ENCODE measurements at places on chromosomes 11 and 22. TPM values are rescaled to one million over a fixed set of nuclear protein-coding genes. Genes with fewer than 3 reads are reported as not detected.

Gene DCHS1
- total RNA-seq: 54.9 TPM

Gene ELF5
- 19.3 TPM for total RNA-seq

Gene IL18
- total RNA-seq: 0.94 TPM

Gene ZP1
- not detected for total RNA-seq

Gene VPREB1
- not detected for total RNA-seq

Gene GLYAT
- not detected for total RNA-seq

Gene ROBO4
- not detected for total RNA-seq

Gene IRAG1
- 1.5 TPM for total RNA-seq

Gene ADAMTS15
- total RNA-seq: 22.0 TPM

Gene OR4D5
- total RNA-seq: not detected

Gene TEX12
- not detected for total RNA-seq

Gene APOBEC3C
- total RNA-seq: 26.0 TPM

Gene BTBD18
- total RNA-seq: not detected

DNA sequence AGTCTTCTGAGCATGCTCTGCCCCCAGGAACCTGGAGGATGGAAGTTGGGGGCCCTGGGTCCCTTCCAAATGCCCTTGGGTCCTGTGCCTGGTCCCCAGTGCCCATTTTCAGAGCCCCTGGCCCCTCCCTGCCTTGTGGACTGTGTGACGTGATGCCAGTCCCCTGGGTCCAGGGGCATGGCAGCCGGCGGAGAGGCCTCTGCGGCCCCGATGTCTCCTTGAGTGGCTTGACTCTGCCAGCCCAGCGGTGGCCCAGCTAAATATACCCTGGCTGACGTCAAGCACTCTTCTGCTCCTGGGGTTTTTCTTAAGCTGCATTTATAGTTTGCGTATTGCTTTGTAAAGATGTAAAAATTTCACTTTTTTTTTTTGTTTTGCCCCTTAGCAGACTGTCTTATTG is 35.2 kb upstream of the PARVG start:
- peak overlapping the region; percentile 59 for H3K27ac ChIP-seq
- no peak overlapping the region for H3K4me3 ChIP-seq
- peaks cover 23% of the 10 kb centered on the region for H3K27me3 ChIP-seq
- H3K4me1 ChIP-seq: peaks cover 40% of the 10 kb centered on the region

GRCh38 chr11:125512106-125512505 is 16.0 kb upstream of the FEZ1 start:
- no peak overlapping the region for H3K27ac ChIP-seq
- peaks cover 14% of the 10 kb centered on the region for H3K4me1 ChIP-seq
- H3K36me3 ChIP-seq: no peaks in the 10 kb centered on the region
- no peak overlapping the region for H3K4me3 ChIP-seq

DNA sequence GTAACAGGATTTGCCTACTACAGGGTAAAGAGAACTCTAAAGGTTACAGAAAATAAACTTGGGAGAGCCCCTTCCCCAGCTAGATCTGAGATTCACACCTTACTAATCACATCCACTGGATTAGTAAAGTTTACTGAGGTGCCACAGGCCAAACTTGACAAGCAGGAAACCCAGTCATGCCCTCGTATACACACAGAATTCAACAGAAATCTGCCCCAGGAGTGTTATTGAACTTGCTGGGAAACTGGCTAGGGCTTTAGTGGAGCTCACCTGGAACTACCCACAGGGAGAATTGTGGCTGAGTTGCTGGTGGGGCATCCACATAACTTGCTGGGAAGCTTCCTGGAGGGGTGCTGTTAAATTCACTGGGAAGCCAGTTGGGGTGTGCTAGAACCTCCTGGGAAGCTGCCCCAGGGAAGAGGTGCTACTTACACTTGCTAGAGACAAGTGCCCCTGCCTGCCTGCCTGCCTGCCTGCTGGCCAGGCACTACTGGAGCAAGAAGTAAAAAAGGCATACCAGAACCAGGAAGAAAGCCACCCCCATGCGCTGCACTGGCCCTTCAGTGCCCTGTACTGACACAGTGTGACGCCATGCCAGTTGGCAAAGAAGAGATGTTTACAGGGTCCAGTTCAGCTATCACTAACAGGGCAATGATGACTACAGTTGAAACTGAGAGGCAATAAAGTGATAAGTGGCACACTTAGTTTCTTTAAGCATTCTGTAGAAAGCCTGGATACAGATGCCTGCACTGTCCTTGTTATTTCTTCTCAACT is 106.5 kb downstream of the ALX4 start:
- H3K27me3 ChIP-seq: no peaks in the 10 kb centered on the region
- peaks cover 38% of the 10 kb centered on the region for H3K4me1 ChIP-seq
- no peak overlapping the region for H3K4me3 ChIP-seq
- DNase-seq: no peak
- H3K27ac ChIP-seq: no peak overlapping the region

- H3K27ac ChIP-seq: no peak overlapping the region
- H3K4me1 ChIP-seq: no peaks in the 10 kb centered on the region
- no peaks in the 10 kb centered on the region for H3K36me3 ChIP-seq
- no peak overlapping the region for H3K4me3 ChIP-seq
- no peak for DNase-seq
- H3K27me3 ChIP-seq: peaks cover 4% of the 10 kb centered on the region
These were observed 29.4 kb downstream of the IL18 start for GRCh38 chr11:112134473-112134872.

- peaks cover 54% of the 10 kb centered on the region for H3K36me3 ChIP-seq
- peaks cover 4% of the 10 kb centered on the region for H3K27me3 ChIP-seq
- no peak for DNase-seq
- peak overlapping the region; percentile 96 for H3K4me3 ChIP-seq
- H3K4me1 ChIP-seq: peaks cover 41% of the 10 kb centered on the region
- H3K27ac ChIP-seq: peak overlapping the region; percentile 32
These were observed 2.4 kb downstream of the TRIM44 start for GRCh38 chr11:35664977-35665441.

GRCh38 chr11:12271241-12271640 is 106.1 kb upstream of the PARVA start:
- H3K36me3 ChIP-seq: no peaks in the 10 kb centered on the region
- H3K27ac ChIP-seq: no peak overlapping the region
- H3K27me3 ChIP-seq: no peaks in the 10 kb centered on the region

DNA sequence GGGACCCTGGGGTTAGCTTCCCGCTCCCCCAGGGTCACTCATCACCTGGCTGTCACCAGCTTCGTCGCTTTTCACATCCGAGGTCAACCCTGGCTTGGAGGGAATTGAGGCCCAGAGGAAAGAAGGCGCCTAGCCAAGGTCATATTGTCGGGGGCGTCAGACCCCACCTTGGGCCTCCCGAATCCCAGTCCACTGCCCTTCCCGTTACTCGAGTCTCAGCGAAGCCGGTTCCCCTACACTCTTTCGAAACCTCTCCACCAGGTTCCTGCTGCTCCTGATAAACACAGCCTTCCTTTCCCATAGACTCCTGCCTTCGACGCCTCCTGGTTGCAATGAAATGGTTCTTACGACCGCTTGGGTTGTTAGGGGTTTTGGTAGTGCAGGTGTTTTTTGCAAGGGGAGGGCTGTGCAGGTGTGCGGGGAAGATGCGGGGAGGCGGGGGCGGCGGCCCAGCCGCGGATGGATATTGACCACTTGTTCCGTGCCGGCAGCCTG is 642 bp downstream of the NAA40 start:
- no peaks in the 10 kb centered on the region for H3K27me3 ChIP-seq
- H3K27ac ChIP-seq: peak overlapping the region; percentile 92
- peak overlapping the region; percentile 91 for H3K4me3 ChIP-seq
- no peak for DNase-seq
- H3K36me3 ChIP-seq: no peaks in the 10 kb centered on the region
- H3K4me1 ChIP-seq: peaks cover 27% of the 10 kb centered on the region

- no peak overlapping the region for H3K27ac ChIP-seq
- DNase-seq: no peak
- H3K27me3 ChIP-seq: no peaks in the 10 kb centered on the region
- no peak overlapping the region for H3K4me3 ChIP-seq
- H3K36me3 ChIP-seq: no peaks in the 10 kb centered on the region
These were observed 92.5 kb downstream of the CCDC83 start for GRCh38 chr11:85947431-85948272.

GRCh38 chr22:48800886-48801607 is 1026.6 kb downstream of the BRD1 start:
- no peak for DNase-seq
- H3K4me3 ChIP-seq: no peak overlapping the region
- H3K27me3 ChIP-seq: peaks cover 3% of the 10 kb centered on the region
- no peak overlapping the region for H3K27ac ChIP-seq
- H3K4me1 ChIP-seq: peaks cover 6% of the 10 kb centered on the region

- no peak overlapping the region for H3K4me3 ChIP-seq
- H3K36me3 ChIP-seq: peaks cover 5% of the 10 kb centered on the region
- H3K27me3 ChIP-seq: no peaks in the 10 kb centered on the region
- no peak overlapping the region for H3K27ac ChIP-seq
- no peak for DNase-seq
These were observed 45.5 kb downstream of the APIP start for GRCh38 chr11:34870548-34871196.

- peaks cover 9% of the 10 kb centered on the region for H3K36me3 ChIP-seq
- peaks cover 8% of the 10 kb centered on the region for H3K27me3 ChIP-seq
- DNase-seq: no peak
- no peak overlapping the region for H3K27ac ChIP-seq
These were observed 104.3 kb downstream of the TRAF6 start for GRCh38 chr11:36405585-36406367.

- H3K27me3 ChIP-seq: no peaks in the 10 kb centered on the region
- no peak overlapping the region for H3K4me3 ChIP-seq
- H3K36me3 ChIP-seq: no peaks in the 10 kb centered on the region
- H3K27ac ChIP-seq: no peak overlapping the region
- DNase-seq: no peak
These were observed 563.1 kb upstream of the ISX start for GRCh38 chr22:34502821-34503220.

DNA sequence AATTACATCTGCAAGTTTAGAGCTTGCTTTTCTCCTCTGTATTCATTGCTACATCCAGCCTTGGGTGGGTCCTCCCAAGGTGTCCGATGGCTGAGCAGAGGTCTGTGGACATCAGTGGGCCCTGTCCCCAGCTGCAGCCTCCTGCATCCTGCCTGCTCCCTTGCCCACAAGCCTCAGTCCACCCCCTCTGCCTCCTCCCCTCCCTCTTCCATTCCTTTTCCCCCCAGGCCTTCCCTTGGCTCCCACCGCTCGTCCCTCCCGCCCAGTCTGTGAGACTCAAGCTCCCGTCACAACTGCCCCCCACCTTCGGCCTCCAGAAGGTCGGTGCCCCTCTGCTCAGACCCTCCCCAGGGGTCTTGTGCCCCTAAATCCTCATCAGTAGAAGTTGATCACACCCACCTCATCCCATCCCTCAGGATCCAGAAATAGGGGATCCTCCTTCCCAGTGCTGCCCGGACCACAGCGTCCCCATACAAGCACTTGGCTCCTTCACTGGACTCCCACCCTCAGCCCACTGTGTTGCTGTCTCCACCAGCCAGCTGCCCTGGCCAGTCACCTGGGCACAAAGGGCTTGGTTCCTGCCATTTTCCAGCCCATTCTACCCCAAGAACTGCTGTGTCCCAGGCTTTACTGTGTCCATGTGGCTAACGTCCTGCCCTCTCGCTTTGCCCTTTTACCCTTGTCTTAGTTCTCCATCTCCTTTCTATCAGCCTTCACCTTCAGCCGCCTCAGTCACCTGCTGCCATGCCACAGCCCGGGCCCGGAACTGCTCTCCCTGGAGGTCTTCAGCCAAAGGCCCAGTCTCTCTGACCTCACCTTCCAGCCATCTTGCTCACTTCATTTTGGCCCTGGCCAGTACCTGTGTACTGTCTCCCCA is 2.2 kb upstream of the OMP start:
- H3K4me1 ChIP-seq: peaks cover 4% of the 10 kb centered on the region
- H3K27ac ChIP-seq: no peak overlapping the region
- no peaks in the 10 kb centered on the region for H3K27me3 ChIP-seq
- H3K4me3 ChIP-seq: no peak overlapping the region
- H3K36me3 ChIP-seq: no peaks in the 10 kb centered on the region
- no peak for DNase-seq

DNA sequence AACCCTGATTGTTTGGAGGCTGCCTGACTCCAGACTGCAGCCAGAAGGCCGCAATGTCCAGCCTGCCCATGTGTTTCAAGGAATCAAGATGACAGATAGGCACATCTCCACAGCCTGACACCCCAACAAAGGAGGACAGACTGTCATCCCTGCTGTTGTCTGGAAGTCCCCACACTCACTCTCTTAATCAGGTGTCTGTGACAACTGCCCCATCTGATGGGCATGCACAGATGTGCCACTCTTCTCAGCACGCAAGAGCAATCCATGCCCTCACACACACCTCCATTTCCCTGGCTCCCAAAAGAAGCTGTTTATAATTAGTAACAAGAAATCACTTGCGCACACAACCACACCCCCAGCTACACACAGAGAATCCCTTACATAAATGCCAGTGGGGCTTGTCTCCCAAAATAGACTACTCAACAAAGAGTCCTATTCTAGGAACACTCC is 117.6 kb downstream of the C11orf58 start:
- no peak overlapping the region for H3K27ac ChIP-seq
- peaks cover 5% of the 10 kb centered on the region for H3K4me1 ChIP-seq
- H3K27me3 ChIP-seq: no peaks in the 10 kb centered on the region
- H3K36me3 ChIP-seq: peaks cover 14% of the 10 kb centered on the region
- H3K4me3 ChIP-seq: no peak overlapping the region
- DNase-seq: no peak

GRCh38 chr11:111966678-111967077 is 29.5 kb downstream of the DIXDC1 start:
- H3K36me3 ChIP-seq: peaks cover 16% of the 10 kb centered on the region
- H3K27ac ChIP-seq: no peak overlapping the region
- DNase-seq: no peak

GRCh38 chr11:100878474-100878873 is 191.4 kb downstream of the ARHGAP42 start:
- H3K4me3 ChIP-seq: no peak overlapping the region
- peaks cover 18% of the 10 kb centered on the region for H3K36me3 ChIP-seq
- DNase-seq: no peak
- H3K27me3 ChIP-seq: no peaks in the 10 kb centered on the region
- peaks cover 33% of the 10 kb centered on the region for H3K4me1 ChIP-seq

GRCh38 chr11:78080818-78081495 is 1.3 kb upstream of the NDUFC2 start:
- peaks cover 10% of the 10 kb centered on the region for H3K36me3 ChIP-seq
- no peak for DNase-seq
- peaks cover 16% of the 10 kb centered on the region for H3K4me1 ChIP-seq
- peak overlapping the region; percentile 39 for H3K27ac ChIP-seq
- H3K27me3 ChIP-seq: peaks cover 3% of the 10 kb centered on the region

DNA sequence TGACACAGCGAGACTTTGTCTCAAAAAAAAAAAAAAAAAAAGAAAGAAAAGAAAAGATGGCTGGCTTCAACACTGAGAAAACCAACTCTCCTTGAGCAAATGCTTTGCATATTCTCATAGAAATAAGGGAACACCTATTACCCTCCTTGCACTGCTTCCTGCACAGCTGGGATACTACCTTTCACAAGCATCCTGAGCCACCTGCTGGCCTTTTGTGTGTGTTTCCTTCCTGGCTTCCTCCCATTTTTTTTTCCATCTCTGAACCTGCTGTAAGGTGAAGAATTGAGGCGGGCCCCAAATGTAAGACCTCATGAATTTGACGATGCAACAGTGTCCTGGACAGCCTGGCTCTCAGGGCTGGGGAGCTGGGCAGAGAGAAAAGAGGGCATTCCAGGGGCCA is 1.9 kb upstream of the RFPL3 start:
- no peak for DNase-seq
- no peak overlapping the region for H3K27ac ChIP-seq
- no peak overlapping the region for H3K4me3 ChIP-seq

- peak overlapping the region; percentile 25 for H3K4me3 ChIP-seq
- H3K27me3 ChIP-seq: no peaks in the 10 kb centered on the region
- no peaks in the 10 kb centered on the region for H3K36me3 ChIP-seq
- DNase-seq: no peak
These were observed 58.7 kb downstream of the AHNAK start for GRCh38 chr11:62487738-62488551.

Data from type B pancreatic cell (in vitro differentiated cells).